T-helper 2 cell treated with Interferon-gamma antibody and Interleukin-4, amounts not matched to agents 5 μg/mL and 100 μg/mL, for 36 hours (primary cell): ENCODE measurements at places on chromosomes 2 and 18.
A peak's percentile ranks its signal among the peaks of the same experiment; 100 is the strongest.

DNA sequence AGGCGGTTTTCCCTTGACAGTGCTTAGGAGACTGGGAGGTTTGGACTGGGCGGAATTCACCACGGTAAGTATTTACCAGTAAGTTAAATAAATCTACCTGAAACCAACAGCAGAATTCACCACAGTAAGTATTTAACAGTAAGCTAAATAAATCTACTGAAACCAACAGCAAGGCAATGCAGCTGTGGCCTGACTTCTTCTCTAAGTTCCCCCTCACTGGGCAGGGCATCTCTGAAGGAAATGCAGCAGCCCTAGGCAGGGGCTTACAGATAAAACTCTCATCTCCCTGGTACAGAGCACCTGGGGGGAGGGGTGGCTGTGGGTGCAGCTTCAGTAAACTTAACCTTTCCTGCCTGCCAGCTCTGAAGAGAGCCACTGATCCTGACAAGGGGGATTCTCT, 432.5 kb upstream of the LRRTM1 start:
- H3K27ac ChIP-seq: no peak overlapping the region
- H3K4me3 ChIP-seq: no peak overlapping the region
- H3K27me3 ChIP-seq: no peaks in the 10 kb centered on the region
- H3K4me1 ChIP-seq: no peaks in the 10 kb centered on the region
- DNase-seq: no peak
- no peaks in the 10 kb centered on the region for H3K36me3 ChIP-seq

GRCh38 chr18:50848061-50848551, 28.3 kb upstream of the MRO start:
- no peak overlapping the region for H3K4me3 ChIP-seq
- H3K36me3 ChIP-seq: no peaks in the 10 kb centered on the region
- no peak overlapping the region for H3K27ac ChIP-seq
- peaks cover 7% of the 10 kb centered on the region for H3K27me3 ChIP-seq

GRCh38 chr2:199118673-199119112, 339.0 kb downstream of the SATB2 start:
- H3K27me3 ChIP-seq: no peaks in the 10 kb centered on the region
- no peak for DNase-seq
- no peaks in the 10 kb centered on the region for H3K4me1 ChIP-seq
- no peaks in the 10 kb centered on the region for H3K36me3 ChIP-seq

DNA sequence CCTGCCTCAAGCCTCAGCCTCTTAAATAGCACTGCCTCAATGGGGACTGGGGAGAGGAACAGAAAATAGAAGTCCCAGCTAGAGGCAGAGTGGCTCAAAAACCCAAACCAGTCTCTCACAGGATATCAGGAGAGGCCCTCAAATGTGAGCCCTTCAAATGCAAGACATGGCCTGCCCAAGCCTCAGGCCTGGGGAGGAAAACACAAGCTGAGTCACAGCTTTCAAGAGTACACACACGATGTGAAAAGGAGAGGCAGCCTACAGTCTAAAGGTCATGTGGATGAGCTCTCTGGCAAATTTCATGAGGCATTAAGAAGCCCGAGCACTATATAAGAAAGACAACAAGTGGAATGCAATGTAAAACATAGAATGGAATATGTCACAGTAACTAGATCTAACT, 316.6 kb upstream of the MEX3C start:
- DNase-seq: no peak
- H3K4me3 ChIP-seq: no peak overlapping the region
- H3K27ac ChIP-seq: no peak overlapping the region
- no peaks in the 10 kb centered on the region for H3K4me1 ChIP-seq

- peaks cover 14% of the 10 kb centered on the region for H3K27me3 ChIP-seq
- no peaks in the 10 kb centered on the region for H3K36me3 ChIP-seq
- H3K4me1 ChIP-seq: no peaks in the 10 kb centered on the region
- no peak overlapping the region for H3K4me3 ChIP-seq
- DNase-seq: no peak
- H3K27ac ChIP-seq: no peak overlapping the region
Measured at GRCh38 chr2:197641666-197642065, 33.7 kb downstream of the RFTN2 start.

- H3K27me3 ChIP-seq: no peaks in the 10 kb centered on the region
- no peaks in the 10 kb centered on the region for H3K36me3 ChIP-seq
- H3K27ac ChIP-seq: no peak overlapping the region
- DNase-seq: no peak
Measured at GRCh38 chr2:241902357-241902991, 32.9 kb downstream of the RTP5 start.

- H3K4me1 ChIP-seq: no peaks in the 10 kb centered on the region
- H3K36me3 ChIP-seq: no peaks in the 10 kb centered on the region
- H3K4me3 ChIP-seq: no peak overlapping the region
- DNase-seq: no peak
- H3K27ac ChIP-seq: no peak overlapping the region
Measured at GRCh38 chr18:43800584-43800983, 523.3 kb upstream of the SYT4 start.

DNA sequence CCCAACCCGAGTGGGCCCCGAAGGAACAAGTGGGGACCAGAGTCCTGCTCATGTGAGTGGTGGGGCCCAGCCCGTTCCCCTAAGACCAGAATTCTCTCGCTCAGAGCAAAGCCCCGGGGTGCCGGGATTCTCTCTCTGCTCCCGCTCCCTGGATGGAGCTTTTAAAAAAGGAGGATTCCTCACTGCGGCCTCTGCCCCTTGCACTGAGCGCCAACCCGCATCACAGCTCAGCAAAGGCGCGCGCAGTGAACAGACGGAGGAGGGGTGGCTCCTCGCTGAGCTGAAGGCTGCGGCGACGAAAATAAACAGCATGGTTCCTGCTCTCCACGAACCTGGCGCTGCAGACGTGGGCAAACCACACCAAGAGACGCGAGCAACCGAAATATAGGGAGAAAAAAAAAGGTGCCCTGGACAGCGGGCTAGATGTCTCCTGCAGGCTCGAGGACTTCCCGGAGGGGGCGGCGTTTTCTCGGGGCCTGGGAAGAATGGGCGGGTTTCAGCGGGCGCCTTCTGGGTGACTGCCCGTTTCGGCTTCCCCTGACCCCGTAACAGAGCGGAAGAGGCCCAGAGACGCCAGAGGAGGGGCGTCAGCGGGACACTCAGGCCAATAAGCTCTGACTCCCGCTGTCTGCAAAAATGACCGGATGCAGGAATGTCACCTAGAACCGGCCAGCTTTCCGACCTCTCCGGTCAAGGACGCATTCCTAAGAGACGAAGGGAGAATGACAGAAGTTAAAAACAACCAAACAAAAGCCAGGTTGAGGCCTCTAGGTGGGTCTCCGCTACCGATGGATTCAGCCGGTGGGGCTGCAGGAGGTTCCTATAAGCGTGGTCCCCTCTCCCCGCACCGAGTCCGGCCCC, 819 bp upstream of the KLF11 start:
- peaks cover 15% of the 10 kb centered on the region for H3K4me1 ChIP-seq
- H3K4me3 ChIP-seq: peak overlapping the region; percentile 81
- DNase-seq: no peak
- H3K36me3 ChIP-seq: peaks cover 4% of the 10 kb centered on the region
- H3K27me3 ChIP-seq: peaks cover 24% of the 10 kb centered on the region
- peak overlapping the region; percentile 86 for H3K27ac ChIP-seq

GRCh38 chr2:33412920-33413319, 63.5 kb upstream of the RASGRP3 start:
- no peak for DNase-seq
- no peaks in the 10 kb centered on the region for H3K4me1 ChIP-seq
- H3K36me3 ChIP-seq: no peaks in the 10 kb centered on the region
- no peak overlapping the region for H3K27ac ChIP-seq
- H3K27me3 ChIP-seq: peaks cover 6% of the 10 kb centered on the region

- no peaks in the 10 kb centered on the region for H3K36me3 ChIP-seq
- H3K27me3 ChIP-seq: peaks cover 26% of the 10 kb centered on the region
- H3K27ac ChIP-seq: no peak overlapping the region
- H3K4me3 ChIP-seq: peak overlapping the region; percentile 70
- DNase-seq: peak; percentile 8
Measured at GRCh38 chr18:70464343-70465114, 175.7 kb downstream of the SOCS6 start.

GRCh38 chr2:144041612-144042011, 478.3 kb downstream of the ZEB2 start:
- H3K27ac ChIP-seq: no peak overlapping the region
- H3K27me3 ChIP-seq: no peaks in the 10 kb centered on the region
- H3K4me1 ChIP-seq: peaks cover 2% of the 10 kb centered on the region

DNA sequence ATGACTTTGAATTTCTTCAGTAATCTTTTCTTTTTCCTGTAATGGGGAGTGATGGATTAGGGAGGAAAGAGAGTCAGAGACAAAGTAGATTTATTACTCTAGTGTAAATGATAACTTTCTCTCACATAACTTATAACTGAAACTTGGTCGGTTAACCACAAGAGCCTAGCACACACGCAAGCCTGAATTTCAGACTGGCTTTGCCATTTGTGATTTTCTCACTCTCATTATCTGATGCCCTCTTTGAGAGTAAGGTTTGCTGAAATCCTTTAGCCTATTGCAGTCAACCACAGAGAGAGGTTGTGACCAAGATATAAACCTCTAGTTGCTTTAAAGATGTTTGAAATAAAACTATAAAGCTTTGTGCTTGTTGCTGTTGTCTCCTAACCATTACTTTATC, 117.9 kb upstream of the NETO1 start:
- H3K27me3 ChIP-seq: no peaks in the 10 kb centered on the region
- H3K4me3 ChIP-seq: no peak overlapping the region
- no peak for DNase-seq
- H3K36me3 ChIP-seq: no peaks in the 10 kb centered on the region
- no peaks in the 10 kb centered on the region for H3K4me1 ChIP-seq
- no peak overlapping the region for H3K27ac ChIP-seq

DNA sequence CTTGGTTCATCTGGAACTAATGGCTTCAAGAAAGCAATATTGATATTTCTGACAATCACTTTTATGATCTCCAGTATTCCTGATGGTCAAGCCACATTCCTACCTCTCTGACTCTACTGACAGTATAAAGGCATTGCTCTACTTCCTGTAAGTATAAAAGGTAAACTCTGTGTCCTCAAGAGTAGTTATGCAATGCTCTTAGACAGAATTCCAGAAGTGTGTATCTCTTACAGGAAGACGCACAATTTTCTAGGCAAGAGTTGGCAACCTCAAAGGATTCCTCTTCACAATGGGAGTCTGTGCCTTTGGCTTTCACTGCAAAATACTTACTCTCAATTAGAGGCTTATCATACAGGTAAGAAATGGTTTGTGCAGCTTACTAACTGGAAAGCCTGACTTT, 100.1 kb downstream of the THADA start:
- no peak overlapping the region for H3K4me3 ChIP-seq
- H3K36me3 ChIP-seq: peaks cover 25% of the 10 kb centered on the region

GRCh38 chr18:79164706-79165105, 95.5 kb downstream of the ATP9B start:
- no peak overlapping the region for H3K4me3 ChIP-seq
- DNase-seq: no peak
- H3K27ac ChIP-seq: no peak overlapping the region
- H3K36me3 ChIP-seq: peaks cover 3% of the 10 kb centered on the region

GRCh38 chr2:1518867-1519530, 105.7 kb downstream of the TPO start:
- peak overlapping the region; percentile 82 for H3K27ac ChIP-seq
- DNase-seq: no peak
- H3K4me1 ChIP-seq: peaks cover 16% of the 10 kb centered on the region
- H3K36me3 ChIP-seq: no peaks in the 10 kb centered on the region

- peaks cover 9% of the 10 kb centered on the region for H3K27me3 ChIP-seq
- H3K27ac ChIP-seq: no peak overlapping the region
- no peaks in the 10 kb centered on the region for H3K36me3 ChIP-seq
- H3K4me3 ChIP-seq: no peak overlapping the region
- DNase-seq: no peak
Measured at GRCh38 chr2:235679471-235679870, 185.6 kb downstream of the AGAP1 start.

- no peak overlapping the region for H3K27ac ChIP-seq
- no peak for DNase-seq
- H3K27me3 ChIP-seq: peaks cover 8% of the 10 kb centered on the region
- no peak overlapping the region for H3K4me3 ChIP-seq
Measured at GRCh38 chr2:235698028-235698427, 204.2 kb downstream of the AGAP1 start.

GRCh38 chr2:205673312-205673711, 9.0 kb upstream of the NRP2 start:
- H3K27ac ChIP-seq: no peak overlapping the region
- H3K36me3 ChIP-seq: peaks cover 8% of the 10 kb centered on the region
- peaks cover 4% of the 10 kb centered on the region for H3K27me3 ChIP-seq

GRCh38 chr2:216700088-216700567, 4.8 kb upstream of the IGFBP5 start:
- DNase-seq: no peak
- H3K36me3 ChIP-seq: no peaks in the 10 kb centered on the region
- peaks cover 3% of the 10 kb centered on the region for H3K4me1 ChIP-seq
- H3K4me3 ChIP-seq: no peak overlapping the region
- peaks cover 36% of the 10 kb centered on the region for H3K27me3 ChIP-seq
- H3K27ac ChIP-seq: no peak overlapping the region

GRCh38 chr2:177328056-177328455, 63.5 kb upstream of the NFE2L2 start:
- H3K27me3 ChIP-seq: no peaks in the 10 kb centered on the region
- H3K4me1 ChIP-seq: peaks cover 23% of the 10 kb centered on the region
- no peak for DNase-seq
- H3K27ac ChIP-seq: no peak overlapping the region
- no peak overlapping the region for H3K4me3 ChIP-seq
- H3K36me3 ChIP-seq: peaks cover 3% of the 10 kb centered on the region

- H3K27me3 ChIP-seq: peaks cover 2% of the 10 kb centered on the region
- H3K4me1 ChIP-seq: no peaks in the 10 kb centered on the region
- DNase-seq: no peak
- H3K27ac ChIP-seq: no peak overlapping the region
- H3K4me3 ChIP-seq: no peak overlapping the region
- H3K36me3 ChIP-seq: no peaks in the 10 kb centered on the region
Measured at GRCh38 chr2:237210763-237211162, 125.1 kb downstream of the COPS8 start.

DNA sequence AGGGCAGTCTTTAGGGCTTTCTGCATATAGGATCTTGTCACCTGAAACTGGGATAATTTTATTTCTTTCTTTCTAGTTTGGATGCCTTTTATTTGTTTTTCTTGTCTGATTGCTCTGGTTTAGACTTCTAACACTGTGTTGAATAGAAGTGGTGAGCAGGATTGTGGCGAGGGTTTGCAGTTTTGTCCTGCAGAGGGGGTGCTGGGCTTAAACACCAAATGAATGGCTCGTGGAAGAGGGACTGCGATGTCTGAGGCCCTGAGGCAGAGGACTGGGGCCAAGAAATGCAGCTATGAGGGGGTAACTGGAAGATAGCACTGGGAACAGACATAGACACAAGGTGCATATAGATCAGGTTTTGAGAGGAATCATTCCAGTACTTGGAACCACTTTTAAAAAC, 20.5 kb downstream of the UBE2F start:
- peaks cover 17% of the 10 kb centered on the region for H3K4me1 ChIP-seq
- H3K27me3 ChIP-seq: no peaks in the 10 kb centered on the region
- H3K27ac ChIP-seq: peak overlapping the region; percentile 11
- no peak overlapping the region for H3K4me3 ChIP-seq

GRCh38 chr2:26527726-26528585, 50.0 kb upstream of the OTOF start:
- H3K4me3 ChIP-seq: no peak overlapping the region
- H3K4me1 ChIP-seq: no peaks in the 10 kb centered on the region
- no peaks in the 10 kb centered on the region for H3K36me3 ChIP-seq
- DNase-seq: no peak

- no peaks in the 10 kb centered on the region for H3K36me3 ChIP-seq
- no peak overlapping the region for H3K27ac ChIP-seq
- H3K27me3 ChIP-seq: no peaks in the 10 kb centered on the region
- peaks cover 2% of the 10 kb centered on the region for H3K4me1 ChIP-seq
Measured at GRCh38 chr18:34647251-34647650, 62.8 kb upstream of the DTNA start.

- peaks cover 4% of the 10 kb centered on the region for H3K27me3 ChIP-seq
- no peak overlapping the region for H3K27ac ChIP-seq
- H3K36me3 ChIP-seq: no peaks in the 10 kb centered on the region
- H3K4me1 ChIP-seq: no peaks in the 10 kb centered on the region
- no peak overlapping the region for H3K4me3 ChIP-seq
Measured at GRCh38 chr2:19536136-19536535, 177.7 kb upstream of the OSR1 start.
